BJ (cell line): ENCODE measurements at places on chromosomes 1 and 21.
A peak's percentile ranks its signal among the peaks of the same experiment; 100 is the strongest.

GRCh38 chr1:241775021-241775420 lies 73.0 kb upstream of the EXO1 start:
- no peak for DNase-seq

- DNase-seq, result no peak
Observed at GRCh38 chr1:157439302-157439954, 112.9 kb downstream of the FCRL5 start.

DNA sequence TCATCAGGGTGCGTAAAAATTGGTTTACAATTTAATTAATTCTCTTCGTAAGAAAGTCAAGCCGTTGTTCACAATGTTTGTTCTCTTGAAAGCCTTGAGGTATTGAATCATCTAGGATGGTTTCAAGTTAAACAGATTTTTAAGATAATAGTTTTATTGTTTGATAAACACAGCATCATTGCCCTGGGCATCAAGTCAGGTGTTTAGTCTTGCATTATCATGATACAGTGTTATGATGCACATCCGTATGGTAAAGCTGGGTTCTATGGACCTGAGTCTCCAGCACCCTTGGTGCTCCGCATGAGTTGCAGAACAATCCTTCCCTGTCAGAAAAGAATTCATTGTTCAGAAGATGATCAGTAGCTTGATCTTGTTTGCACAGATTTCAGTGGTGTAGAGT lies 359.5 kb downstream of the LMO4 start:
- no peak for DNase-seq

DNA sequence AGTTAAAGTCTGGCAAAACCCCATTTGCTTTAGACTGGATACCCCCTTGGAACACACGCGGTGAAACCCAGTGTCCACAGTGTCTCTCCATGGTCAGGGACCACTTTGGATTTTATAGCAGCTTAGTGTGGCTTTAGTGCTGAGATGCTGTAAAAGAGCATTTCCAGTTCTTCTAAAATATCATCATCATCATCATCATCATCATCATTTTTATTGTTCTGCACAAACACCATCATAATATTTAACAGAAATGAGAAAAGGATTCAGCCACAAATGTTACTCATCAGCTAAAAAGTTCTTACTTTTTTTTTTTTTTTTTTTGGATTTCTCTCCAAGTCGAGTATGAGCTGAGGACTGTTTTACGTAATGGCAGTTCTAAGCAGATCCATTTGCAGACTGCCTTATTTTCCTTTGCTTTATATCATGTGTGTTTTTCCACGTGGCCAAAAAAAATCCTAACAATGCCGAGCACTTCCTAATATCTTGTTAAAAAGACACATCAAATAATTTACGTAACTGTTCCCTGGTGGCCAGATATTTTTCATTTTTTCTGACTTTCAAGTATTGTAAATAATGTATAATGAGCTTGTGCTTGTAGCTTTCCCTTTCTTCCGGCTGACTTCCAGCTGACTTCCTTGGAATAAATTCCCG lies 62.8 kb downstream of the EVA1C start:
- DNase-seq, result peak; percentile 89

DNA sequence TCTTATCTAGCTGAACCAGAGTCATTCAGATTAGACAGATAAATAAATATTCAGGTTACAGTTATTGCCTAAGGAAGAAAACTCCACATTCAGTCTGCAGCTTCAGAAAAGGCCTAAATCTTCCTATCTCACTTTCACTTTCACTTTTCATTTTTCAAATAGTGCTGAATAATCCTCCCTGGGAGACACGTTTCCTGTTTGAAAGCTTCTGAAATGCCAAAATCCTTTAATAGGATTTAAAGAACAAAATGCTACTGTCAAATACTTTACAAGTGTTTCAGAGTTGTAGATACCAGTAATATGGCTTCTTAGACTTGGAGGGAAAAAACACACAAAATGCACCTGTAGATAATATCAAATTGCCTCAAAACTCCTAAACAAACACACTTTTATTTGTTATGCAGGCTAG lies 3.9 kb downstream of the PSMB2 start:
- DNase-seq, result no peak

DNA sequence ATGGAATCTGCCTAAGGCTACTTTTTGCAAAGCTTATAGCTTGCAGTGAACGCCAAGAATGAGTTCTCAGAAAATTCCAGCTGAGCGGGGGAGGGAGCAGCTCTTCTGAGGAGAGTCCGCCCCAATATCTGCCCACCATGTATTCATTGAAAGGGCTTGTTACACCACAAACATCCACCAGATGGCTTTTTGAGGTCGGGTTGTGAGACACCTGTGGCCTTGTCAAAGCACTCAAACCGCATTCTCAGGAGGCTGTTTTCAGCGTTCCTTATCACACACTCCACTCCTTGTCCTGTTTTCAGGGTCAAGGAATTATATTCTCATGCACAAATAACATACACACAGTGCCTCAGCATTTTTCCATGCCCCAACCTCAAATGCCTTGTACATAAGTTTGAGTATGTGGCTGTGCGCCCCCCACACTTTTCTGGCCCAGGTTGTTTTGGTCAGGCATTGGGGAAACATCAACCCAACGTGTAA lies 3.9 kb upstream of the C4BPB start:
- no peak for DNase-seq

- DNase-seq, result no peak
Observed at GRCh38 chr1:228402641-228403025, 4.0 kb downstream of the TRIM11 start.

DNA sequence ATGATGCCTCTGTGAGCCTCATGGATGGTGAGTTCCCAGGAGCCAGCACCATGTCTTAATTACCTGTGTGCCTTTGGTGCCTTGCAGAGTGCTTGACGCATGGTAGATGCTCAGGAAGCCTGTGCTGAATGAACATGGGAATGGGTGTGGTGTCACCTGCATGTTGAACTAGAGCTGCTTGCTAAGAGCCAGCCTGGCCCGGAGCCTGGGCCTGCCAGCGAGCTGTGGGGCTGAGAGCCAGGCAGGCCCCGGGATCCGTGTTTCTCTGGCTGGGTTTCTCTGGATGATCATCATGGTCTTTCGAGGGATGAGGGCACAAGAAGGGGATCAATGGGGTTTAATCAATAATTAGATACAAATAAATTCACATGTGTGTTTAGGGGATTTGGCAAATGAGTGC lies 6.7 kb upstream of the TEX35 start:
- no peak for DNase-seq

- DNase-seq, result no peak
Observed at GRCh38 chr1:177872308-177872900, 97.5 kb downstream of the SEC16B start.

GRCh38 chr1:202754293-202754692 lies 44.0 kb upstream of the SYT2 start:
- no peak for DNase-seq

- DNase-seq, result no peak
Observed at GRCh38 chr1:64754173-64754572, 9.3 kb downstream of the RAVER2 start.
